ENCODE measurements at places on chromosomes 16 and 17.

- DNase-seq: no peak
These were observed 170.1 kb downstream of the CDK5R1 start for GRCh38 chr17:32656886-32657285.

GRCh38 chr17:74280093-74280513, 6.1 kb downstream of the DNAI2 start:
- DNase-seq: no peak

- DNase-seq: no peak
These were observed 228.4 kb downstream of the IRF8 start for GRCh38 chr16:86127366-86127765.

- DNase-seq: no peak
These were observed 19.9 kb upstream of the PITPNM3 start for GRCh38 chr17:6576038-6576785.

GRCh38 chr17:65402513-65403496, 158.6 kb downstream of the AXIN2 start:
- no peak for DNase-seq

- no peak for DNase-seq
These were observed 52.0 kb upstream of the AMZ2 start for GRCh38 chr17:68195667-68196393.

DNA sequence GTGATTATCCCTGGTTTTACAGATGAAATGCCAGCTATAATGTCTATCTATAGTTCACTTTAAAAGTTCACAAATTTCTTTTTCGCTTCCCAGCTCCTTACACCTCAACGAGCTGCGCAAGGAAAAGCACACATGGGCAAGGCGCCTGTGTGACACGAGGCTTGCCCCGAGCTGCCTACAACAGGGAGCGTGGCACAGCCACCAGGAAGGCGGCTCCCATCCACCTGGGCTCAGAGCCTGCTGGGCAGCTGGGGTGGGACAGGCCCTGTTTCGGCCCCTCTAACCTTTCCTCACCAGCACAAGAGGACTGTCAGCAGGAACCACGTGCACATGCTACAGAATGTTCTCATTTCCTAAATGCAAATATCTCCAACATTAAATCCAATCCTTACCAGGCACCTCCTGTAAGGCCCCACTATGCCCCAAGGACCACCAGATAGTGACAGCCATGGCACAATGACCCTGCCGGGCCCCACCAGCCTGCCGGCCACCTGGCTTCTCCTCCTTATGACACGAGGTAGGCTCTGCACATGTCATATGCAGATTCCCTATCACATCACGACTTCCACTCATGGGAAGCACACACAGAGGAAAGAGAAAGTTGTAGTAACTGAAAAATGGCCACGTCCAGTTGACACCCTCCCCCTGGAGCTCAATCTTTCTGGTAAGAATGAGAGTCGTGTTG, 92.1 kb downstream of the ZNF778 start:
- DNase-seq: no peak

GRCh38 chr16:22092143-22092933, at the start of gene VWA3A:
VWA3A (plus strand) TSS chr16:22092541; CDS start chr16:22092638, 97 bp downstream.
- DNase-seq: no peak
